NCI-H446 (cell line): ENCODE measurements at places on chromosomes 4 and X.

DNA sequence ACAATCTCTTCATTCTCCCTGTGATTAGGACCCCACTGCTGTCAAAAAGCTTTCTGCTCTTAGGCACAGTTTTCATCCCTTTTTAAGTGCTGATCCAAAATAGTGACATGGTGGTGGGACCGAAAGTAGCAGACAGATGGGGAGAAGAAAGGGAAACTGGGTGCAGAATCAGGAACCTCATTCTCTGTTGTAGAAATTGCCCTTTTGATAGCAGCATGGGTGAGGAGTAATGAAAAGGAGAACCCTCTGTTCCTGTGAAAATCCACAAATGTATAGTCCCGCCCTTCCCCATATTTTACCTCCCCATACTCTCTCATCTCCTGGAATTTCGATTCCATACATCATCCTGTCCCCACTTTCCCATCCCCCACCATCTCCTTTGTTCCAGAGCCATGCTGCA, 126.5 kb downstream of the STIM2 start:
- no peak for DNase-seq

DNA sequence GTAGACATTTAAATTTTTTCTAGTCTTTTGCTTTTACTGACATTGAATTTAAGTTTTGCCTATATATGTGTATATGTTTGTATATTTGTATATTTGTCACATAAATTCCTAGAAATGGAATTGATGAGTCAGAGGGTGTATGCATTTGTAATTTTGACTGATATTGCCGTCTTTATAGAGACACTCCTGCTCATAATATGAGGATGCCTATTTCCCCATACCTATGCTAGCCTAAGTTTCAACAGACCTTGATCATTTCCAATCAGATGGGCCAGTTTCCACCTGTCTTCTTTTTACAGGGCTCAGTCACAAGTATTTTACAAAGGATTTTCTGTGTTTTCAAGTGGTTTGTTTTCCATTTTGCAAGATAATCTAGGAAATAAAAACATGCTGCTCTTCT, 10.8 kb downstream of the PDLIM5 start:
- DNase-seq, result no peak

DNA sequence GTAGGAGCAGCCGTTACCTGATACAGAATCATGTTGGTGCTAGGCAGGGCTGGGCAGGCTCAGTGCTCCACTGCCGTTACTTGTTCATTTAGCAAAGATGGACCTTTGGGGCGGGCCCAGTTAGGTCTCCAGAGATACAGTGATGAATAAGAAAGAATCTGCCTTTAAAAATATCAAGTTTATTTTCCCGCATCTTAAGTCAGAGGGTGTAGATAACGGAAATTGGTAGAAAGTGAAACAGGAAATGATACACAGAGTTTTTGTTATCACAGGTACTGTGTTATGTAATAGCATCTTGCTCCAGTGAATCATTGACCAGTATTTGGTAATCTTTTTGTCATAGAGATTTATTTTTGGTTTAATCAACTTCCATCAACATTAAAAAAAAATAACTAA, 5.5 kb downstream of the TMEM131L start:
- DNase-seq, result no peak

- DNase-seq, result no peak
Measured at GRCh38 chr4:38603652-38604051, 60.3 kb upstream of the KLF3 start.

DNA sequence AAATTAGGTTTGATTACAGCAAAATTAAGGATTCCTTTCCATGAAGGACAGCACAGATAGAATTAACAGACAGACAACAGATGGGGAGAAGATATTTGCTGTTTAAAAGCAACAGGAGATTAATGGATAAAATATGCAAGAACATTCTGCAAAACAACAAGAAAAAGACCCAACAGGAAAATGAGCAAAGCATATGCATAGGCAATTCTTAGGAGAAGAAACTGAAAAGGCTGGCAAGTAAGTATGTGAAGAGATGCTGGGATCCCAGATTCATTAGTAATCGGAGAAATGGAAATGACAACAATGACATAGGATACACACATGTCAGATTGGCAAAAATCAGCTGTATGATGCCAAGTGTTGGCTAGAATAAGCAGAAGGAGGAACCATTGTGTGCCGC, 27.5 kb upstream of the HMGB3 start:
- DNase-seq, result no peak

- DNase-seq, result no peak
Measured at GRCh38 chr4:8362483-8362882, 78.0 kb downstream of the ACOX3 start.

DNA sequence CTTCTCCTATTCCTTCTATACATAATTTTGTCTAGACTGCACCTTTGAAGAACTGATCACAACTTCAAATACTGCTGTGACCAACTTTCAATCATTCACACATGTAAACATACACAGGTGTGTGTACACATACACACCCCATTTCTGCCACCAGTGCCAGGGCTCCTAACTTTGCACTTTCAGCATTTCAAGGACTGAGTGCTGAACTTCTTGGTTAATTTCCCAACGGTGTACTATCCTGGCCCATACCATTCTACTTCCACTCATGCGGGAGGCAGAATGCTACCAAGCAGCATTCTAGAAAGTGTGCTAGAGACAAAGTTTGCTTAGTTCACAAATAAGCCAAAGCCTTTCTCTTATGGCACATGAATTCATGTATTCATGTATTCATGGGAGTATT, 51.2 kb downstream of the RPGR start:
- DNase-seq, result no peak

- DNase-seq, result no peak
Measured at GRCh38 chr4:2340272-2341061, 78.0 kb downstream of the ZFYVE28 start.

DNA sequence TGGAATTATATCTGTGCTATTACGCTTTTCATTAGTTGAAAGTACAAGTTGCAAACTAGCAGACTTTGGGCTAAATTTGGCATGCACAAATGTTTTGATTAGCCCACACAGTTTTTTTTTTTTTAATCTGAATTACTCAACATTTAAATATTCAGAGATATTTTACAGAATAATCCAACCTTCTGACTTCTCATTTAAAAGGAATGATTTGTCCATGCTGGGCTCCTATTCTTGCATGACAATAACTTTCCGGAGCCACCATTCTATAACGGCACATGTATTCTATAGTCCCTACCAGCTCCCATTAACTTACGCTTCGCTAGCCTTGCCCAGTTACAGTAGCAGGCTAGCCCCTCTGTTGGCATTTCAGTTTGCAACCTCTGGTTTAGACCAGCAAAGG, 219.3 kb upstream of the FTHL17 start:
- DNase-seq, result no peak

- DNase-seq, result no peak
Measured at GRCh38 chr4:179607003-179607402, 2164.8 kb upstream of the AGA start.
